Kidney epithelial cell (primary cell): ENCODE measurements at places on chromosomes 1 and 21.
A peak's percentile ranks its signal among the peaks of the same experiment; 100 is the strongest.

- DNase-seq: no peak
Measured at GRCh38 chr1:60596791-60597750, 485.3 kb upstream of the NFIA start.

- DNase-seq: peak; percentile 38
Measured at GRCh38 chr1:101137144-101138126, 99.4 kb upstream of the S1PR1 start.

DNA sequence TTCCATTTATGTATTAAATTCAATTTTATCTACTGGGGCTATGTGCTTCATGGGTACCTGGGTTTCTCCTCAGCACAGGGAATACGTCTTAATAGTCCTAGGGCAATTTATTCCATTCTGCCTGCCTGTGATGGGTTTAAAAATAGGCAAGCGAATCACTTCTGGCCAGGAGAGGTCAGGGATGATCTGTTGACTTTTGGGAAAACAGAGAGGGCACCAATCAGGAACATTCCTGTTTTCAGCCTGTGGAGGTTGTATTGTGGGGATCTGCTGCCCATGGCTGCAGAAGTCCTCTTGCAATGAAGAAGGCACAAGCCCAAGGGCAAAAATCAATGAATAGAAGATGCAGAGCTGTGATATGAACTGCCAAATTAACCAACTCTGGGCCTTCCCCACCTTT is 303.1 kb downstream of the CTH start:
- no peak for DNase-seq

GRCh38 chr1:2326524-2326923 is 64.8 kb downstream of the MORN1 start:
- DNase-seq: no peak

- no peak for DNase-seq
Measured at GRCh38 chr21:40454057-40454456, 392.9 kb downstream of the DSCAM start.

DNA sequence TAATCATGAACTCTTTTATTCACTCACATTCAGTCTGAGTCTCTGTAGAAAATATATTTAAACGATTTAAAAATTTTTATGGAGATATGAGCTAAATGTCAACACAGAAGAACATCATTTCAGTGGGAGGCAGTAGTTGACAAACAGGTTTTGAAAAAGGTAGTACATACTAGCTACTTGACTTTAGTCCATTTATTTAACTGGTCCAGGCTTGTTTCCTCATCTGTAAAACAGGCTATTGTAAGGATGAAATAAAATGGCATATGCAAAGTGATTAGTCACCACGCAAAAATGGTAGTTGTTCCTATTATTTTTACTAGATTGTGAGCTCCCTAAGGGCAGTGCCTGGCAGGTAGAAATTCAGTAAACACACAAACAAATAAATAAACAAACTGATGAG is 75.2 kb downstream of the NTPCR start:
- no peak for DNase-seq

GRCh38 chr1:32349211-32349708 is 13.0 kb downstream of the FAM229A start:
- no peak for DNase-seq

- no peak for DNase-seq
Measured at GRCh38 chr1:40384413-40384762, 10.9 kb downstream of the SMAP2 start.
